ENCODE measurements at places on chromosomes 13 and 19.

DNA sequence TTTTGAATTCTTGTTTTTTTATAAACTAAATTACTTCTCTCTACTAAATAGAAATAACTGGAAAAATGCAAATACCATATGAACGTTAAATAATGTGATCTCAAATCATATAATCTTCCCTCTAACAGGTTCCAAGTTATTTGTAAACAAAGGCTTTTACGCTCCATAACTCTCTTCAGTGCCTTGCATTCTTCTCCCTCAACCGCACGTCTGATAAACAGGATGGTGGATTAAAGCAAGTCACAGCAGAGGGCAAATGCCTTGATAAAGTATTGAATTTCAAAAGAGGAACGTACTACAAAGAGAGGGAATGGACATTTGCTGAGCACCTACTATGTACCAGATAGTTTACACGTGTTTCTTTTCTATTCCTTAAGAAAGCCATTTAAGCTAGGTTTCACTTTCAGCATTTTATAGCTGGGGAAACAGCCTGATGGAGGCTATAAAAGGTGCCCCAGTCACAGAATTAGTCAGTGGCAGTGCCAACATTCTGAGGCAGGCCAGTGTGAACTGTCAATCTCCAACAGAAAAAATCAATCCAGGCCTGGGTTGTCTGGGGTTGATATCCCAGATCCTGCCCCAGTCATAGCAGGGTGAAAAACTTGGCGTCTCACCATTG is 15.8 kb downstream of the MRPS31 start:
- DNase-seq: no peak

- no peak for DNase-seq
Observed at GRCh38 chr13:103178986-103179943, 113.0 kb upstream of the SLC10A2 start.

- DNase-seq: no peak
Observed at GRCh38 chr19:45446295-45446694, 21.5 kb upstream of the FOSB start.

- no peak for DNase-seq
Observed at GRCh38 chr19:54674021-54674617, 11.3 kb downstream of the LILRB4 start.

GRCh38 chr19:4556597-4557127 is 2.8 kb downstream of the SEMA6B start:
- DNase-seq: no peak

DNA sequence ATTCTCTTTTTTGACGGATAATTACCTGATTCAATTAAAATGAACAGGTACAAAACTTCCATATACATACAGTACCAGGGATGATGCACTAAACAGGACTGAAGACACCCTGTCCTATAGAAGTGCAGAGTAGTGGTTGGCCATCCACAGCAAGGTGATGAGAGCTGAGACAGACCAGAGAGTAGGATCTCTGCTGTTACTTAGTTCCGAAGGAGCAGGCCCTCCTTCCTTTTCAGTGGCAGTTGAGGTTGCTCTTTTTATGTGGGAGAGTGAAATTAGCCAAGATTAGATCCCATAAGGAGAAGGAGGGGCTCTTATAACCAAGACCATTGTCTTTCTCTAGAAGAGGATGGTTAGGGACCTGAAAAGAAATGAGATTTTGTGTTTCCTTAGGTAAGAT is 4.0 kb downstream of the PDS5B start:
- DNase-seq: no peak

- no peak for DNase-seq
Observed at GRCh38 chr19:30403203-30403985, 31.2 kb downstream of the ZNF536 start.

GRCh38 chr13:108495646-108496361 is 133.6 kb upstream of the MYO16 start:
- DNase-seq: no peak

GRCh38 chr19:42512130-42512636 is 16.1 kb downstream of the CEACAM1 start:
- no peak for DNase-seq

DNA sequence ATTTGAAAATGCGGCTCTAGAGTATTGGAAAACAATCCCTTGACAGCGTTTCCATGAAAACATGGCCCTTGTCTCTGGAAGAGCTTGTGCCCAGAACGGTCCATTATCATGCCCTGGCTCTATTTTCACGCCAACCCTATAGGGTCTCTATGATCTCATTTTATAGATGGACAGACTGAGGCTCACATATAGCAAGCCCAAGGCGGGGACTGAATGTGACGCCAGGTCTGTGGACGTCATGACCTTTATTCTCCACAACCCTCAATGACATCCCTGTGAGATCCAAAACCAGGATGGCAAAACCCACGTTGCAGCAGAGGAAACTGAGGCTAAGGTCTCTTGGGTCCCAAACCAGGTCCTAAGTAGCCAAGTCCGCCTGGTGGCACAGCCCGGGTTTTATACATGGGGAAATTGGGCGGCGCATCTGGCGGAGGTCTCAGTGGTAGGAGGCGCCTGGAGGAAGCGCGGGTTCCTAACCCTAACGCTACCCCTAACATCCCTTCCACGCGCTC is 425 bp upstream of the COLGALT1 start:
- no peak for DNase-seq

DNA sequence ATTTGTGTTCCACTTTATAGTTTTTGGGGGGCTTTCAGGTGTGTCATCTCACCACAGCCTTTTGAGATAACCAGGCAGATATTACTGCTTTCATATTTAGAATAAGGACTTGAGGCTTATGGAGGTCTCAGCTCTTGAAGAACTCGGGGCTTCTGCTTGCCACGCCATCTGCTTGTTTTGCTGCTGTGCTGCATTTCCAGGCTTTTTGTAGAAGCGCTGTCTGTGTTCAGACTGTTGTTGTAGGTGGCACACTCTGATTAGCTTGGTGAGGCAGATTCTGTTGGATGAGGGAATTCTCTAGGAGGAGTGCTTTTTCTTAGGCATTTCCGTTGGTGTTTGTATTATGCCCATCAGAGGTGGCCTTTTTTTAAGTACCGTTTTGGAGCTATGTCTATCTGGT is 57.2 kb downstream of the WASF3 start:
- DNase-seq: no peak

GRCh38 chr19:45768655-45768983 is 433 bp downstream of the SIX5 start:
- no peak for DNase-seq

DNA sequence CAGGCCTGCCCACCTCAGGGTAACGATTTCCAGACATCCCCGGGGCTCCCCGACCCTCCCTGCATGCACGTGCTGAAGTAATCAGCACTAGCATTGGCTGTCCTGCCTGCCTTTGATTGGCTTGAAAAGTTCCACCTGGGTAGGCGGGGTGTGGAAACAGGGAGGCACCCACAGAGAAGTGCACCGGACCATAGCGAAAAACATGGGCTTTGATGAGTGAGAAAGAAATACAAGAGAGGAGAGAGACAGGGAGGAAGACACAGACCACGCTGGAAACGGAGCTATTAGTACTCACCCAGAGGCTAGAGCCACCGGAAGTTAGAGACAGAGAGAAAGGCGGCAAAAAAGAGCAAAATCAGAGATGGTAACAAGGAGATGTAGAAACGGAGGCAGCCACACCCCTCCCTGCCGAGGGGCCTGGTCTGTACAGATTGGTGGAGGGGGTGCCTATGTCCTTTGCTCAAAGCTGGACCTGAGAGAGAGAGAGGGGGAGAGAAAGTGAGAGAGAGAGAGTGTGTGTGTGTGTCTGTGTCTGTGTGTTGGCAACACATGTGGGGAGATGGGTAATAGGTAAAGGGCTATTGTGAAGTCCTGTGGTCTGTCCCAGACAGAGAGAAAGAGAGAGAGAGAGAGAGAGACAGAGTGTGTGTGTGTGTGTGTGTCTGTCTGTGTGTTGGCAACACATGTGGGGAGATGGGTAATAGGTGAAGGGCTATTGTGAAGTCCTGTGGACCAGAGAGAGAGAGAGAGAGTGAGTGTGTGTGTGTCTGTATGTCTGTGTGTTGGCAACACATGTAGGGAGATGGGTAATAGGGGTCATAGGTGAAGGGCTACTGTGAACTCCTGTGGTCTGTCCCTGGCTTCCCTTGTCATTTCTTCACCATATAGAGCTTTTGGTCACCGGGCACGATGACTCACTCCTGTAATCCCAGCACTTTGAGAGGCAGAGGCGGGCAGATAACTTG is 2.9 kb downstream of the CGB3 start:
- DNase-seq: no peak

- DNase-seq: no peak
Observed at GRCh38 chr13:95906999-95907398, 146.2 kb downstream of the UGGT2 start.
